ENCODE measurements at places on chromosomes 7 and 10. TPM values are rescaled to one million over a fixed set of nuclear protein-coding genes. Genes with fewer than 3 reads are reported as not detected.

DNA sequence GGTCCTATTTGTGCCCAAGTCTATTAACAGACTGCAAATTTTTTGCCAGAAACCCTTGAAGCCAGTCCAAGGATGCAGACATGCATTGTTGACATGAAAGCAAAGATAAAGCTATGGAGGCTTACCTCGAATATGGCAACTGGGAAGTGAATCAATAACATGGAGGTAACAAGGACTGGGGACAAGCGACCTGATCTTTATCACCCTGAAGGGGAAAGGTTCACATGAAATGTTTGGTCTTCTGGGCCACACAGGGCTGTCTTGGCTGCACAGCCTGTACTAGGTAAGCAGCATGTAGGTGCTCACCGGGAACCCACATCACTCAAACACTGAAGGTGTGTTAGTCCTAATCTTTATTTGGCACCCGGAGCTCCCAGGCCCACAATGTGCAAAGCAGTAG, 17.9 kb downstream of the ERCC6 start:
- no peak for DNase-seq

DNA sequence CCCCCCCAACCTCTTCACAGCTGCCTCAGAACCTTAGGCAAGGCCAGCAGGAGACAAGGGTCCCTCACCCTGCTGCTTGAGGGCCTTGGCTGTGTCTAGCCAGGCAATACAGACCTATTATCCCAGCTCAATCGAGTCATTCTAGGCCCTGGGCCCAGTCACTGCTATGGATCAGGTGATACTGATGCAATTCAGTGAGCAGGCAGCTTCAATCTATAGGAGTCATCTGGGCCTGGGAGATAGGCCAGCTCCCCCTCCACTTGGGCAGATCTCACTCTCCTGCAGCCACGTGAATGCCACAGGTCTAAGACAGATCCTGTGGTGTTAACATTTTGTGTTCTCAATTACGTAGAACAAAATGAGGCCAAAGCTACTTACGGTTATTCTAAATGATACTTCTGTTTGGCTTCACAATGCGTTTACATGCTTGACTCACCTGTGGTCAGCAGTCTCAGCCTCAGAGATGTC, 68.0 kb upstream of the LRRC4 start:
- peak; percentile 44 for DNase-seq

DNA sequence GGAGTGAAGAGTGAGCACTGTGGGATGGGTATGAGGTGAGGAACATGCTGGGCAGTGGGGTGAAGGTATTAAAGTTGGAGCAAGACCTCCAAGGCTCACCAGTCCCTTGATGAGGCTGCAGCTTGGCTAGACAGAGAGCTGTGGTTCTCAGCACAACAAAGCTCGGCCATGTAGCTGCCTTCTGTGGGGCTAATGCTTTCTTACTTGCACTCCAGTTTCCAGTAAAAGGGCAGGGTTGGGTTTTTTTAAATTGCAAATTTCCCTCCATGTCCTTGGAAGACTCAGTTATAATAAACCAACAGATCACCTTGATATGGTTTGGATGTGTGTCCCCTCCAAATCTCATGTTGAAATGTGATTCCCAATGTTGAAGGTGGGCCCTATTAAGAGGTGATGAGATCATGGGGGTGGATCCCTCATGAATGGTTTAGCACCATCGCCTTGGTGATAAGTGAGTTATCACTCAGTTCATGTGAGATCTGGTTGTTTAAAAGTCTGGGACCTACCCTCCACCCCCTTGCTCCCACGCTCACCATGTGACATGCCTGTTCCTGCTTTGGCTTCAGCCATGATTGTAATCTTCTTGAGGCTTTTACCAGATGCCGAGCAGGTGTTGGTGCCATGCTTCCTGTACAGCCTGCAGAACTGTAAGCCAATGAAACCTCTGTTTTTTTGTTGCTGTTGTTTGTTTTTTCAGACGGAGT, 55.9 kb downstream of the ATXN7L1 start:
- no peak for DNase-seq

DNA sequence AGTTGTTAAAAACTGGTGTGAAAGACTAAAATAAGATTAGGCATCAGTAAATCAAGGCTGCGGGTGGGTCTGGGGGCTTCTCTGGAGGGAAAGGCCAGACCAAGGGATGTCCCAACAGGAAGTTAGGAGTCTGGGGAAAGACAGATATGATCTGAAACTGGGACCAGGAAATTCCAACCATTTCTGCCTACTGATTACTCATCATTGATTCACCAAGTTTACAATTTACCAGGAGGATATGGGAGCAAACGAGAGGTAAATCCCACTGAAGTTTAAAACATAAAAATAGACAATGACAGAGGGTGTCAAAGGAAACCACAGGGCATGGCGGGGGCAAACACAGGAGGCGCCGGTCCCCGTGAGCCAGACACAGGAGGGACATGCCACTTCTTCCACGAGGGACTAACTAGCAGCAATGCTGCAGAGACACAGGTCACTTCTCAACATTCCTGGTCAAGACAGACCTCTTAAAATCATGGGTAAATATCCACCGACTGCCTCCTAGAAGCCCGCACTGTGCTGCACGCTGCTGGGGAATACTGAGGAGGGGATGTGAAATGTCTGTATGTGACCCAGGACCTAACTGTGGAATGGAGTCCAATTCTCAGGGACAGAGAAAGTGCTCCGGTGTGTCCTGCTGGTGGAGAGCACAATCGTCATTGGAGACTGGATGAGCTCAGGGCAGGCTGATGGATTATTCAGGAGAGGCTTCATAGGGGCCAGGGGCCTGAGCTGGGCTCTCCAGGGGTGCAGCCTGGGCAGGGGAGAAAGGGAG, 153.4 kb upstream of the KLF14 start:
- peak; percentile 91 for DNase-seq

DNA sequence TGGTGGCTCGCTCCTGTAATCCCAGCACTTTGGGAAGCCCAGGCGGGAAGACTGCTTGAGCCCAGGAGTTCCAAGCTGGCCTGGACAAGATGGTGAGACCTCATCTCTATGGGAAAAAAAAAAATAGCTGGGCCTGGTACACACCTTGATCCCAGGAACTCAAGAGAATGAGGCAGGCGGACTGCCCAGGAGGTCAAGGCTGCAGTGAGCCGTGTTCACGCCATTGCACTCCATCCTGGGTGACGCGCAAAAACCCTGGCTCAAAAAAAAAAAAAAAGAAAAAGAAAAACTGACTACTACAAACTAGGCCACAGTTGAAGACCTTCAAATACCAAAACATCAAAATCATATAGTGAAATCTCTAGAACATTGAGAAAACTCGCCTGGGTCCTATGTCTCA, 3.9 kb downstream of the BRAT1 start:
- no peak for DNase-seq

- DNase-seq, result no peak
Observed at GRCh38 chr7:108802650-108803049, 233.0 kb downstream of the DNAJB9 start.

GRCh38 chr7:31811650-31812461, 124.8 kb downstream of the PPP1R17 start:
- peak; percentile 59 for DNase-seq

DNA sequence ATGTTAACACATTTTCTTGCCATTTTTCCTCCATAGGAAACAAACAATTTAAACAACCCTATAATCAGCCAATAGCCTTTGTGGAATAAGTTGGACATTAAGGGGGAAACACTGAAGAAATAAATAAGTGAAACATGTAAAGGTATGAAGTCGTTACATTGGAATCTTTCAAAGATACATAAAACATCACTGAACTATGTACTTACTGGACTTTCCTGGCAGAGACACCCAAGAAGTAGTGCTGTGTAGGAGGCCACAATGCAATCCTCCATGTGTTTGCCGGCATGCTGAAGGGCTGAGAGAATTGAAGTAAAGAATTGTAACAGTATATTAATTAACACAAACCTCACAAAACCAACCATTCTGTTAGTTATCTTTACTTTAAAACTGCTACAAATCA, 76.5 kb upstream of the GRID1 start:
- DNase-seq, result peak; percentile 44

GRCh38 chr10:86711513-86712316, 43.4 kb downstream of the LDB3 start:
- DNase-seq, result peak; percentile 43

DNA sequence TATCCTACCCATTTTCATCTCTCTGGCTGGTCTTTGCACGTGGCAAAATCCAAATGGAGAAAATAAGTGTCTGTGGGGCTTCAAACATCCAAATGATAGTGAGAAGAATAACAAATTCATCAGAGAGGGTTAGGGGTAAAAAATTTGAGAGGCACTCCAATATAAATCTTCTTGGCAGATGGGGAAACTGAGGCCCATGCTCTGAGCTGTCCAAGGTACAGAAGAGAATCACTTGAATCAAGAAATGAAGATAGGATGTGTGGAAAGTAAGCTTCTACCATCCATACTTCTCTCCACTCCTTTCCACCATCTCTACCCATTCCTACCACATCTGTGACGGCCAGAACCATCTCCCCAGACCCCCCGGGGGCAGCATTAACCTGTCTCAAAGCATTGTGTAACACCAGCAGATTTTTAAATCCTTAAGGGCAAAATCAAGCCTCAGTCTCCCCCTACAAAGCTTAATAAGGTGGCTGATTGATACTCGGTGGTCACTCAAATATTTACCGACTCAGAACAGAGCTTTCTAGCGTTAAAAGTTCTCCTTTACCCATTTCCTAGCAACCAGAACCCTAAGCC, 818 bp downstream of the GOT1 start:
- no peak for DNase-seq

DNA sequence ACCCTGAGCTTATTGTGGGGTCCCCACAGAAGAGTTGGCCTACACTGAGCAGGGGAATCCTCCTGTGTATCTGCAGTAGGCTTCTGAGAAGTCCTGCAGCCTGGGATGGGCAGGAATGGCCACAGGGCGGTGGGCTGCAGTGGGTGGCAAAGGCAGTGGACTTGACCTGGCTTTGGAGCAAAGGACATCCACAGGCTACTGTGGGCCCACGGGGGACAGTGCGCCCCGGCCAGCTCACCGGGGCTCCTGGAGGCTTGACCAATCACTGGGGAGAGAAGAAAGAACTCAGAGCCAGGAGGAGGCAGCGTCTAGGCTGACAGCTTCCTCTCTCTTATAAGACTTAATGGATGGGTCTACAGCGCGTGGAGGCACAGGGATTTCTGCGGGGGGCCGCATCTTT, 488.8 kb upstream of the MGMT start:
- no peak for DNase-seq

DNA sequence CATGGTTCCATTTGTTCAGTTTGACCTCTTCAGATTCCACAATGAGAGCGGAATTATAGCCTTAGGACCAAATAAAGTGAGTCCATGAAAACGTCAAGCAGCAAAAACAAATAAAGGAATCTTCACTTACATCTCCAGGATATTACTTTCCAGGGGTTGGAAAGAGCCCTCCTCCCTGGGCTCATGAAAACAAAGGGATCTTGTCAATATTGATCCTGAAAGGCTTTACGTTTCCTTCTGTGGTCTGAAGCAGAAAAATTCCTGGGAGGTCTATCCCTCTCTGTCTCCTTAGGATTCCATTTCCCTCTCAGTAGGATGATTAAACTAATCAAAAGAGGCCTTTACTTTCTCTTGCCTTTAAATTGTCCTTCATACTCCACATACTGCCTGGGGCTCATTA, 293.5 kb downstream of the GPAM start:
- DNase-seq, result no peak

GRCh38 chr7:5678295-5679047, 103.0 kb downstream of the RNF216 start:
- DNase-seq, result no peak

DNA sequence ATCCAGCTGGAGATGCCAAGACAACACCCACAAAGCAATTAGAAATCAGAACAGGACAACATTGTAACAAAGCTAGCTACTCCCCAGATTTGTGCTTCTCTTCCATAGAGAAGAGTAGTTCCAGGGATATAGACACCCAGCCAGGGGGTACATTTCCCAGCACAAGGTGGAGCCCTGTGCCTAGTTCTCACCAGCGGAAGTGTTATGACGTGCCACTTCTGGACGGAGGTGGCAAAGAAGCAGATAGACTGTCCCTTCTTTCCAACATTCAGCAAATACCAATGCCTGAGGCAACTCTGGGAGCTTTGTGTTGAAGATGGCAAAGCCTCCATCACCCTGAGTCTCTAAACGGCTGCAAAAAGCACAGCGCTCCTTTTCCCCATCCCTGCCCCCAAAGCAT, 23.4 kb upstream of the GSAP start:
- no peak for DNase-seq

DNA sequence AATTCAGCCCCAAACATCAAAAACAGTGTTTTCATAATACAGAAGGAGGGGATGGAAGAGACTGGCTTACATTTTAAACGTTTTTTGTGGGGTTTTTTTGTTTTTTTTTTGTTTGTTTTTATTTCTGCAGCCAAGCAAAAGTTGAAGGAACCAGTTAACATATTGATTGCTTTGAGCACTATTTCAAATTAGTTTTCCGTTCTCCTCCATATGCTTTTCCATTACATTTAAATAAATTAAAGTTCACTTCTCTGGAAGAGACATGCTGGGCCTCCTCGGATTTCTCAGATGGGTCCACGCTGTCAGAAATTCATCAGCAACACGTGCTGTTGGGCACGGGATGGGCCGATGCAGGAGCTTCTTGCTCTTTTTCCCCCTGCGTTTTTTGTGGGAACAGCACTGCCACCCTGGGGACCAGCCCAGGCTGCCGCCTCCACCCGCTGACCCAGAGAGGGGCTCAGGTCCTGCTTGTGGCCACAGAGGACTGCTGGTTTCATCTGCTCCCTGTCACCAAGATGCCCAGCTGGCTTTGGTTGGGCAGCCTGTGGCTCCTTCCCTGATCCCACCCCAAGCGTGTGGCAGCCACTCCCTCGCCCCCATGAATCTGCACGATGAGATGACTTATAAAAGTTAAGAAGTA, 67.7 kb upstream of the CHST15 start:
- DNase-seq, result no peak

DNA sequence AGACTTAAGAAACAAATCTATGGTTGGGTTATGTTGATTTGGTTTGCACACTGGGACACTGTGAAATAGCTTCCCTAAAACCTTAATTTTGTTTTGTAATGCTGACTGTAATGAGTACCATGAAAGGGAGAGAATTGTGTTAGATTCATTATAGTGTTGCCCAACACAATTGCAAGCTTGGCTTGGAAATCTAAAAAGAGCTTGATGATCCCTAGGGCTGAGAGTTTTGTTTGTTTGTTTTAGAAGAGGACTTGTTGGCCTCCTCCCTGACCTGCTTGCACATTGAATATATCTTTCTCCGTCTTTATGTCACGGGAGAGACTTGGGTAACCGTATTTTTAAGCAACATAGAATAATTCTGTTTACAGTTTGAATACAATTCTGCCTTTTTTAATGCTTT, 410.1 kb downstream of the ARL4A start:
- DNase-seq, result no peak

Gene RELN
- 0.33 TPM for total RNA-seq

Gene C10orf143
- 2.0 TPM for total RNA-seq

Gene ADGRA1
- not detected for total RNA-seq

Gene ASB10
- total RNA-seq, result not detected

Gene MET
- total RNA-seq, result 29.8 TPM

Gene TMEM196
- not detected for total RNA-seq

Gene PAPOLB
- under 0.01 TPM for total RNA-seq

Gene LBX1
- under 0.01 TPM for total RNA-seq

Gene SPDYE2B
- not detected for total RNA-seq

Gene LMBR1
- 41.6 TPM for total RNA-seq

Gene TAC1
- total RNA-seq, result under 0.01 TPM

Measured in fibroblast of lung (primary cell).